ENCODE measurements at places on chromosomes 2 and 18.

- DNase-seq: no peak
Observed at GRCh38 chr2:38960609-38961320, 71.1 kb downstream of the ARHGEF33 start.

- no peak for DNase-seq
Observed at GRCh38 chr18:57768537-57769326, 34.4 kb downstream of the ATP8B1 start.

- DNase-seq: no peak
Observed at GRCh38 chr2:113838744-113839444, 51.0 kb upstream of the ACTR3 start.

DNA sequence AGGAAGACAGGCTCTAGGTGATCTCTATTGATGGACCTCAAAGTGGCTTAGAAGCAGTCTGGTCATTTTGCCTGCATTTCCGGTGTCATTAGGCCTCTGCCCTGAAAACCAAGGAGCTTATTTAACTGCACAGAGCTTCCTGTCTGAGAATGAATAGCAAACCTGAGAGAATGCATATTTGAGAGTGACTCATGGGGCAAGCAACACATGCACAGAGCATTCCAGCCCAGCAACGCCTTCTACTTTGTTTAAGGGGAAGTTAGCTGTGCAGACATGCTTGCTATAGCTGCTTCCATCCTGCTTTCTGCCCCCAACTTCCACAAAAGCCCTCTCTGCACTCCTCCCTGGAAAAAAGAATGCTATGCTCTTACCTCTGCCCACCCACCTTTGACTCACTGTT lies 232.8 kb downstream of the GRB14 start:
- no peak for DNase-seq

- DNase-seq: no peak
Observed at GRCh38 chr2:26886736-26887135, 38.8 kb downstream of the DPYSL5 start.

GRCh38 chr2:168988755-168989154 lies 42.4 kb downstream of the ABCB11 start:
- DNase-seq: no peak

Measured in stimulated activated CD4-positive, alpha-beta T cell treated with anti-CD3 and anti-CD28 coated beads, Interleukin-15, amount 100 ng/mL, for 24 hours (primary cell).